Posterior vena cava (tissue), 2 donors: ENCODE measurements at places on chromosomes 2 and 18.
A peak's percentile ranks its signal among the peaks of the same experiment; 100 is the strongest.

DNA sequence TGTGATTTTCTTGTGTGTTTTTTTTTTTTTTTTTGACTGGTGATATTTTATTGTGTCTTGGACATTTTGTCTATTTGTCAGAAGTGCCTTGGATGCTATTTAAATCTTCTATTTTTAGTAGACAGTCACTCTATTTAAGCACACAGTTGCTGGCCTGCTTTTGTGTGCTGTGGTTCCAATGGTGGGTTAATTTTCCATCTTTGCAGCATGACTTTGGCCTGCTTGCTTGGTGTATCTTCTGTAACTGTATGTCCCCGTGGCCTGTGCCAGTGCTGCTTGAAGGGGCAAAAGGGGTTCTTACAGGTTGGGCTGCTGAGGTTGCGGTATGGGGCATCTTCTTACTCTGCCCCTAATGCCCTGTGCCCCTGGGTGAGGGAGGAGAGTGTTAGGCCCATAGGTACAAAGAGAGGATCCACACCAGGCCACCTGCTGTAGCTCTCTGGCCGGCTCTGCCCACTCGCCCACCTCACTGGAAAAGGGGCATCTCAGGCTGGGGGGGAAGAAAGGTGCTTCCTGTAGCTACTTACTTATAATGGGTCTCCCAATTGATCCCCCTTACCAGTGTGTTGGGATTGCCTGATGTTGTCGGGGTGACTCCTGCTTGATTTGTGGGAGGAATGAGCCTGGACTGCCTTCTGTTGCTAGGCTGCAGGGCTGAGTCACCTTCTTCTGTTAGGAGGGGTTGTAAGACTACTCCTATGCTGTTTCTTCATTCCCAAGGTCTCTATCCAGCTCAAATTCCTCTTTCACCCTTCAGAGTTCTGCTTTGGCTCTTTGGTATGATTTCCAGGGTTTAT is 490.0 kb upstream of the HS6ST1 start:
- DNase-seq = no peak

- no peak for DNase-seq
Measured at GRCh38 chr2:1072250-1072649, 121.6 kb downstream of the SNTG2 start.

- no peak for DNase-seq
Measured at GRCh38 chr18:33212363-33212762, 228.2 kb downstream of the CCDC178 start.

- no peak for DNase-seq
Measured at GRCh38 chr2:32862269-32863055, 84.3 kb upstream of the LTBP1 start.

DNA sequence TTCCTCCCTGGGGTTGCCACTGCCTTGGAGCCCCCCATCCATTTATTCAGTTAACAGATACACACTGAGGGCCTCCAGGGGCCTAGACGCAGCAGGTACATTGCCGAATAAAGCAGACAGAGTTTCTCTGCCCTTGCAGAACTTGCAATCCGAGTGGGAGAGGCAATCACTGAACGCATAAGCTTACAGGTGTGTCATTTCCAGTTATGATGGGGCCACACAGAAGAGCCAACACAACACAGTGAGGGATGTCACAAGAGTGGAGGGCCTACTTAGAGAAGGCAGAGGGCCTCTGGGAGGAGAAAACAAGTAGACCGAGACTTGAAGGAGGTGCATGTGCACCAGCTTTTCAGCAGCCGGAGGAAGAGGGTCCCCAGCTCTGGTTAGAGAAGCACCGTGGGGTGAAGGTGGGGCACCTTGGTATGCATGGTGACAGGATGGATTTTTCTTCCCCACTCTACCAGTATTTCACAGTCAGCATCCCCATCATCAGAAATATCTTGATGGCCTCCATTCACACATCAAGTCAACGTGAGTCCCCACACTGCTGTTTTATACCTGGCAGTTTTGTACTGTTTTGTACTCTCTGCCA is 150.9 kb downstream of the SMAD7 start:
- DNase-seq = no peak

DNA sequence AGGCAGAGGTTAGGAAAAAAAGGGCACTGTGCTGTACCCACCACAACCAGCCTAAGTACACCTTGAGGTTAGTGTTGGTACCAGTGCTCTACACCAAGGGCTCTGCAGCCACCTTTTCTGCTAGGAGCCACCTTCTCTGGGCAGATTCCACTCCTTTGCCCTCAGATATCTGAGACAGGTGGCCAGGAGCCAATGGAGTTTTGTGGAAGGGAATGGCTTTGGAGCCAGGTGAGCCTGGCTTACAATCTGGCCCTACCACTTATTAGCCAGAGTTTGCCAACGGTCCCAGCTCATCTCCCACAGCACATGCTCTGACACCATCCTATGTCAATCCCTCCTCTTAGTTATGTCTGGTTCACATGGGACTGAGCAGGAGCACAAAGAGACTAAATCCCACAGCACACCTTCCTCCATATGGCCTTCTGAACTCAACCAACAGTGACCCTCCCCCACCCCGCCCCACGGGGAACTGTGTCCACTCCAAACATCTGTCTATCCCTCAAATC is 77.5 kb downstream of the CLHC1 start:
- DNase-seq = peak; percentile 63

DNA sequence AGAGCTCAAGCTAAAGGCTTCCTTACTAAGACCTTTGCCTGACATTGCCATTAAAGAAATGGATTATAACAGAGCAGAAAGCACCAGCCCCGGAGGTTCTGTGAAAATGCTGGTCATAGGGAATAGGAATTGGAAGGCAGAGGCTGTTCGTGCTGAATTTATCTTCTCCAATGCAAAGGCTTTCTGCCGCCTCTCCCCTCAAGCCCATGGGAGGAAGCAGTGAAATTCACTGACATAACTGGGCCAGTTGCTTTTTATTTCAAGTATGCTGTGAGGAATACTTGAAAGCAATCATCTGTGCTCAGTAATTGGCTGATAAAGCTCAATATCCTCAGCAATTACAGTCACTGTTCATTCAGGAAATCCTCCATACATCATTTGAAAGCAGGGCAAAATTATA is 85.4 kb upstream of the LINC00305 start:
- DNase-seq = no peak

DNA sequence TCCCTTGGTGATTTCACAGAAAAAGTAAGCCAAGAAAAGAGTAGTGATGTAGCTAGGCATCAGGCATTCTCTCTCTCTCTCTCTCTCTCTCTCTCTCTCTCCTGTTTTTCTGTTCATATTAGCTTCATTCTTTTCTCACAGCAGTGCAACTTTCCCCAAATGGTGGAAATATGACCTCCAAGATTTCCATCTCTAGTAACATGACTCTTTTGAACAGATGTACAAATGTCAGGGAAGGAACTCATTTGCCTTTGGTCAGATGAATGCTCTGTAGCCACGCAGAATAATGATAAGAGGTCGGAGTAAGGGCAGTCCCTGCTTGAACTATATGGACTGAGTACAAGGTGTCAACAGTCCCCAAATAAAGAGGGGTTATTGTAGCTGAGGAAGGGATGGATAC is 316.2 kb downstream of the GALNT13 start:
- DNase-seq = no peak

- DNase-seq = no peak
Measured at GRCh38 chr2:137975280-137976271, 11.3 kb downstream of the HNMT start.

GRCh38 chr2:16709769-16710168 is 44.1 kb upstream of the CYRIA start:
- DNase-seq = no peak

- DNase-seq = no peak
Measured at GRCh38 chr2:133653056-133653455, 84.8 kb upstream of the NCKAP5 start.

GRCh38 chr18:59633317-59633716 is 63.9 kb downstream of the CCBE1 start:
- DNase-seq = no peak

GRCh38 chr18:72233106-72233505 is 311.0 kb downstream of the CBLN2 start:
- no peak for DNase-seq

DNA sequence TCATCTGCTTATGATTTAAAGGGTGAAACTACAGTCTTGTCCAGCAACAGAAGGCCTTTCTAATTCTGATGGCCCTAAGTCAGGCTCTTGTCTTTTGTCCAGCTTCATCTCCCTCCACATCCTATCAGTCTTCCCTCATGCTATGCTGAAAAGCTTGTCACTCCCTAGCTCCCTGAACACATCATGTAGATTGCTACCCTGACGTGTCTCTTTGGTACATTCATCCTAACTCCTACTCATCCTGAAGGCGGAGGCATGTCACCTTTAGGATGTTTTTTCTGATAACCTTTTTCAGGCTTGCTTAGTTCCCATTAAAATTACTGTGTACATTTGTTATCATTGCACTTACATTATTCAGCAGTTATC is 78.4 kb upstream of the ARL5A start:
- no peak for DNase-seq

GRCh38 chr2:174281736-174282135 is 33.4 kb upstream of the OLA1 start:
- DNase-seq = no peak

- no peak for DNase-seq
Measured at GRCh38 chr2:44107974-44108373, 60.7 kb upstream of the PPM1B start.

GRCh38 chr2:127660291-127660578 is 14.3 kb downstream of the GPR17 start:
- peak; percentile 56 for DNase-seq

DNA sequence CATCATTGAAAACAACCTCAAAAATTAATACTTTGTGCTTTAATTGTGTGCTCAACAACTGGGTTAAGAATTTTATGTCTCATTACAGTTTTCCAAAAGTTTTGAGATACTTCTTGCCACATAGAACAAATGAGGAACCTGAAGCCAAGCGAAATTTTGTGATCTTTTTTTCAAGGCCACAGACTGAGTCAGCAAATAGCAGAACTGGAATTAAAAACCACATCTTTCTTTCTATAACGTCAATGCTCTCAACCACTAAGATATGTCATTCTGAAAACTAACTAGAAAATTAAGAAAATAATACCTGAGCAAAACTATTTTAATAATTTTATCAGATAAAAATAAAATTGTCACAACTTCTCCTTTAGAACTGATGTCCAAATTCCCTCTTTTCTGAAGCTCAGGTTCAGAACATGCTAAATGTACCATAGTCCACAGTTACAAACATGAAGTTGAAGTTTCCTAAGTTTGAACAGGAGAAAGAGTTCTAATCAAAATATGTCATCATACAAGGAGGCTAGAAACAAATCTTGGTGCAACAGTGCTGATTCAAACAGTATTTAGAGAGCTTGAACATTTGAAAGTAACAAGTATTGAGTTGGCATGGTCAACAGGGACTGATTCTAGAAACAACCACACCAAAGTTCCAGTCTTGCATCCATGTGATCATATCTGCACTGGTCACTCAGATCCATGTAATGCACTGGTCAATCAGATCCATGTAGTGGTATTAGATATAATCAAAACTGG is 27.6 kb upstream of the CALCRL start:
- no peak for DNase-seq

DNA sequence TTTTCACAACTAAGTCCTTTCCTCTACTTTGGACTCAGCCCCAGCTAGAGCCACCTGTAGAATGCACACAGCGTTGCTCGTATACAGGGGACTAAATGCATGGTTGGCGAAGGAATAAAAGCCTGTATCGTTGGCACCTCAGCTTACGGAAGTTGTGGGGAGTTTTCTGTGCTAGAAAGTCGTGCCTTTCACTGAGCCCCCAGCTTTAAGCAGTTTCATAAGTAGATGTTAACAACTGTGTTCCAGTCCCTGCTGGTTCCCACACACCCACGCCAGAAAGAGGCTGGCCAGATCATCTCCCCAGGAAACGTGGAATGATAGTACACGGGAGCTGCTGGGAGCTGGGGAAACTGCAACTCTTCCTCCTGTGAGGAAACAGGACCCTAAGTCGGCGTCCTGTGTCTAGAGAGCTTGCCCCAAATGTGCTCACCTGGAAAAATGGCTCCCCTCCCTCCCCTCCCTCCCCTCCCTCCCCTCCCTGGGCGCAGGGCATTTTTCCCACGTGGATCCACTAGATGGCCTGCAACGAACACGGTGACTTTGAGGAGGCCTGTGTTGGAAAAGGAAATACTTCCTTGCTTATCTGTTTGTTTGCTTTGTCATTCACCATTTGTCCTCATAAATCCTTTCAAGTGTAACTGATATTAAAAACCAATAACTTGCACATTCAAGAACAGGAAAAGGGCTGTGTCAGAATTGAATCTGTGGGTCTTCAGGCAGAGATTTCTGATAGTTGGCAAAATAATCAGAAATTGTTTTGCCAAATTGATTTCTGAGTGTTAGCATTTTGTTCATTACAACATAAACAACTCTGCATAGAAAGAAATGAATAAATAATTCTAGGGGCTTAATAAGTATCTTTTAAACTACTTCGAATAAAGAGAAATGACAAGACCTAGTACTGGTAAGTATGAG is 43.9 kb upstream of the RFX8 start:
- DNase-seq = no peak

- DNase-seq = no peak
Measured at GRCh38 chr18:38459131-38459994, 893.8 kb upstream of the CELF4 start.

DNA sequence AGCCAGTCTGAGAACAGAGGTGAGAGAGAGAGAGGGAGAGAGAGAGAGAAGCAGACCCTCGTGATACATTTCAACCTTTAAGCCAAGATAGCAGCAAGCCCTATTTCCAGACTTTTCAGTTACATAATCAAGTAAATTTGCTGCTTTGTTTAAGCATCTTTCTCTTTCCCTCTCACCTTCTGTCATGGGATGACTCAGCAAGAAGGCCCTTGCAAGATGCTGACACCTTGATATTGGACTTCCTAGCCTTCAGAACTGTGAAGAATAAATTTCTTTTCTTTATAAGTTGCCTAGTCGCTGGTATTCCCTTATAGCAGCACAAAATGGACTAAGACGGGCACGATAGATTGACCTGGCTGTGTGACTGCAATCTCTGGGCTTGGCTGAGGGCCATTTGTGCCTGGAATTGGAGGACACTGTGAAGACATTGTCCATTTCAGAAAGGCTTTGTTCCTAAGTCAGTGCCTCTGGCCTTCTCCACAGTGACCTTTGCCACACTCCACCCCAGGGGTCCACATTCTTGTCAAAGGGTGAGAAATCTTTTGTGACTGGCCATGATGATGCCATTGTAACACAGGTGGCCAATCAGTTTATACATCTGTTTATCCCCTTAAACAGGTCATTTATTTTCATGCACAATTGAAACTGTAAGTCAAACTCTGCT is 51.3 kb upstream of the ITSN2 start:
- no peak for DNase-seq

DNA sequence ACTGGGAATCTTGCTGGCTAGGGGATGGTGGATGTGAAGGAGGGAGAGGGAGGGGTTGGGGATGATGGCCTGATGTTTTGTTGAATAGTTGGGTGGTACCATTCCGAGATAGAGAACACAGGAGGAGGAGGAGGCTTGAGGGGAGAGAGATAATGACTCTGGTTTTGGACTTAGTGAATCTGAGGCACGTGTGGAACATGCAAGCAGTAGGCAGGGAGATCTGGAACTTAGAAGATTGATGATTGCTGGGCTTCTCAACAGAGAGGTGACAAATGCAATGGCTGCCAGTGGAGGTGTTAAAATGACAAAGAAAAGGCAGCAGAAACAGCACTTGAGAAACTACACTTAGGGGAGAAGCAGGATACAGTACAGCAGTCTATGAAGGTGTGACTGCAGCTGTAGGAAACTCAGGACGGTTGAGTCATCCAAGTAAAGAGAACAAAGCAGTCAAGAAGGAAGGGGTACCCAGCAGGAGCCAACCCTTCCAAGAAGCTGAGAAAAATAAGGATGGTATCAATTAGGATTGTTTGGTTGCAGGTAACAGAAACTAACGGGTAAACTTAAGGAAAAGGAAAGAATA is 221.4 kb upstream of the FBXO11 start:
- DNase-seq = no peak

GRCh38 chr2:231464576-231465540 is 574 bp upstream of the NCL start:
- DNase-seq = peak; percentile 100
